NCI-H2171 (cell line): ENCODE measurements at places on chromosomes 2 and 18.

DNA sequence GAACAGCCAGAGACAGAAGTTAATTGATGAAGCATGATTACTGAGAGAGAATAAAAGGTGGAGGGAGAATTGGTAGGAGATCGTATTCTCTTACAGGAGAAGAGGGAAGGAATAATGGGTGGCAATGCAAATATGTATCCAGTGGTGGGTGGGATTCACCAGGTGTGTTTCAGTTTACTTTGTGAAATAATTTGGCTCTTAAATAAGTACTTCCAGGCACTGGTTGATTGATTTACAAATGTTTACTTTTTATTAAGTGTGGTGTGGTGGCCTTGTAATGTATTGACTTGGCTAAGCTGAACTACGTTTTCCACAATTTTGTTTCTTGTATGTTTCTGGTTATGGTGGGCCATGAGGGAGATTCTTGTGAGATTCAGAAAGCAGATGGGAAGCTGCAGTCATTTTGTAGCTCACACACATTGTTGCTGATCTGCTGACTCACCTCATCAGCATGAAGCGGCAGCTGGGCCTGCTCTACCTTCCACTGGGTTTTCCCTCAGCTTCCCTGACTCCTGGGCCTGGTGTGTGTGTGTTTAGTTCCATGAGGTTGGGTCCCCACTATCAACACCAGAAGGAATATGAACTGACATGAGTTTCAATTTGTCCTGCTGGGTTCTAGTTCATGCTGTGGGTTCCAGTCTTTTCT, 32.6 kb downstream of the MYL12B start:
- DNase-seq, result no peak

- no peak for DNase-seq
These were observed 336.4 kb upstream of the FSHR start for GRCh38 chr2:49490710-49491109.

DNA sequence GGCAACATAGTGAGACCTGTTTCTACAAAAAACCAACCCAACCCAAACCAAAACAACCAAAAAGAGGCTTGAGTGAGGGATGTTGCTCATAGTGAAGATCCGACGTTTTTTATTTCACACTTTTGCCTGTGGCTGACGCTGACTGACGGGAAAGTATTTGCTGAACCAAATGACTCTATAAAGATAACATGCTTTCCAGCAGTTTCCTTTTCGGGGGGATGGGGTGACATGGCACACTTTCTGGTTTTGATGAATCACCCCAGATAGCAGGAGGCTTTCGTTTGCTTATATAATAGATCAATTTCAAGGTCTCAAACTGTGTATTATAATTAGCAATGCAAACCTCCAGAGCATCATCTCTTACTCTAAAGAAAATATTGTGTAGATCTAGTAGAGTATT, 150.8 kb downstream of the AQP4 start:
- DNase-seq, result no peak

DNA sequence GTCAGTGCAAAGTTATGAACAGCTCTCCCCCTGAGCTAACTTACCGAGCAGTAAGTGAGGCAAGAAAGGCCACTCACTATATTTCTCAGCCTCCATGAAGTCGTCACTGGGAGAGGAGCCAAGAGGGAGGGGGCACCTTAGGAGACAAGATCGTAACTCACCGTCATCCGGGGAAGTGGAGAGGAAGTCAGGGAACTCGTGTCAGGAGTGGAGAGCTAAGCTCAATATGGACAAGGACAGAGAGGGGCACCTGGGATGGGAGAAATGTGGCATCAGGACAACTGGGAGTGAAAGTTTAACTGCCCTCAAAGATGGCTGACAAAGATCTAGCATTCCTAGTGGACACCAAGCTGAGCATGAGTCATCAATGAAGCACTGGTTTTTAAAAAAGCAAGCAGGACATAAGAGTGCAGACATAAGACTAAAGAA, 37.1 kb downstream of the BCL11A start:
- DNase-seq, result no peak

DNA sequence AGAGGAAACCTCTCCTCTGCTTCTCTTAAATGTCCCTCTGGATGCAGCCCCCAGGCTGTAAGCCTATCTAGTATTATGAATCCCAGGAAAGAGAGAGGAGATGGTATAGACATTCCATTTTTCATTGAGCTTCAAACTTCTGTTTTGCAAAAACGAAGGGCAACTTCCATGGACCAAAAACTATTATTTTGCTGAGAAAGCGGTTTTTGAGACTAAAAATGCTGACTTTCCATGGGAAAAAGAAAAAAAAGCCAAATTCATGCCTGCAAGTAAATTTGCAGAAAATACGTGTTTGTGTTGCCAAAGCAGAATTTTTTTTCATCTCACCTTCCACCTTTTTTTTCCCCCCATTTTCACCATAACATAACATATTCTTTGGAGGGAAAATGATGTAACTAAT, 272.5 kb upstream of the CELF4 start:
- no peak for DNase-seq

DNA sequence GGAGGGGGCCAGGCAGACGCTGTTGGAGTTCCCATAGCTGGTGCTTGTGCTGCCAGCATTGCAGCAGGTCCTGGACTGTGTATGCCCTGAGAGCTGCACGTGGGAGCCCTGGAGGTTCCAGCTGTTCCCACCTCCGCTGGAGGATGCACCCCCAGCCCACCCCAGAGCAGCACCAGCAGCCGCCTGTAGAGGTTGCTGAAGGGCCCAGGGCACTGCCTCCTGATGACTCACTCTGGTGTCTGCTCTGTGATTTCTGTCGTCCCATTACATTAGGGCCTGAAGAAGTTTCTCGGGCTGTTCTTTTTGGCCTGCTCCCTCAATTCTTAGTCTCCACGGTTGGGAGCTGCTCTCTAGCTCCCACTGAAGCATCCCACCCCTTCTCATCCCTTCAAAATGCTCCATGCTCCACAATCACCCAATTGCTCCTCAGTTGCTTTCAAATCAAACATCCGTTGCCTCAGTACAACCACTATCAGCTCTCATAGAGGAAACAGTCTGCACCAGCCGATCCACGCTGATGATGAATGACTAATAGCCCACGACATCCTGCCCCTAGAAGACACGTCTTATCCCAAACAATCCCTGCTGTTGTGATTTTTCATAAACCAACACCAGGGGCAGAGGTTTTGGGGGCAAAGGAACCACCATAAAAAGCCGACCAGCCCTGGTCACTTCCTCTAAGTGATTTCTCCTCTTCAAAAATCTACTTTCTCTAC, 65.2 kb upstream of the RNF152 start:
- no peak for DNase-seq

DNA sequence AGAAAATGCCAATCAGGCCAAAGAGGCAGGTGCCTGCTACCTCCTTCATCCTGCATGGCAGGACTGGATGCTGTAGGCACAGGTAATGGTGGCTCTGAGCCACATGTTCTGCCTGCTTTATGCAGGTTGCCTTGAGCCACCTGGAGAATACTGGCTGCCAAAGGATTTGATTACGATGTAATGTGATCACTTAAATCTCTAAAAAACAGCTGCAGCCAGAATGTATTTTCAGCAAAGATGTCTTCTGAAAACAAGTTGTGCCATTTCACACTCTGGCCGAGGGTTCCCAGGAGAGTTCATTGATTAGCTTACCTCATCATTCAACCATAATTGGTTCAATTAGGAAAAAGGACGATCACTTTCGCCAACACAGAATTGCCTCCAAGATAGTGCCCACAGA, 17.9 kb upstream of the MSGN1 start:
- DNase-seq, result peak; percentile 94

- no peak for DNase-seq
These were observed 15.4 kb downstream of the ZBTB7C start for GRCh38 chr18:48393776-48394175.

DNA sequence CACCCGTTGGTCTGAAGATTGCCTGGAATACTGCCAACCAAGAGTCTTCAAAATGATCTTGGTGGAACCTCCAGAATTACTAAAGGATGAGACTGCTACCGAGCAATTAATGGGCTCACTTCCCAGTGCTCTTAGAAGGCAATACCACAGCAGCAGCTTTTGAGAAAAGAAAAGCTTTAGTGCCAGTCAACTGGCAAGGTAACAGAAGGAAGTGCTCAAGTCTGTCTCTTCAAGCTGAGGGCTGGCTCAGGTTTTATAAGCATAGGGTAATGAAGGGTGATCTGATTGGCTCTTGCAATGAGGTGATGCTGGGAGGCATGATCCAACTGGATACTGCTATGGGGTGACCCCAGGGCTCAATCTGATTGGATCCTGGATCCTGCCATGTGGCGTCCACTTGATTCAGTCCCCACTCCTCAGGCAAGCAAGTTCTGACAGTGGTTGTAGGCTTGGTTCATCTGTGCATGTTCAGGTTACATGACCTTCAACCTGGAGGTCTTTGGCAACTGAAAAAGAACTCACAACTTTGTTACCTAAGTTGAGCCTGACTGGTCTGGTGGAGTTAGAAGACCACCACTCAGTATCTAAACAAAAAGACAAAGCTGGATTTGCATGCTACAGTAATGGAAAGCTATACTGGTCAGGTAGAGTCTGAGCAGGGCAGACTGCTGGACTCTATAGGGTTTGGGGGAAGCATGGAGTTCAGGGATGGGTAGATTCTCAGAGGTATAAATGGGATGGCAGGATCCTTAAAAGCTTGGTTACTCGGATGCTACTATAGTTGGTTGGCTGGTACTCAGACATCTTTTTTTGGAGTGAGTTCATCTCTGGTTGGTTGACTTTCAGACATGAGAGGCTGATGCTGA, 14.0 kb upstream of the RIF1 start:
- DNase-seq, result no peak

DNA sequence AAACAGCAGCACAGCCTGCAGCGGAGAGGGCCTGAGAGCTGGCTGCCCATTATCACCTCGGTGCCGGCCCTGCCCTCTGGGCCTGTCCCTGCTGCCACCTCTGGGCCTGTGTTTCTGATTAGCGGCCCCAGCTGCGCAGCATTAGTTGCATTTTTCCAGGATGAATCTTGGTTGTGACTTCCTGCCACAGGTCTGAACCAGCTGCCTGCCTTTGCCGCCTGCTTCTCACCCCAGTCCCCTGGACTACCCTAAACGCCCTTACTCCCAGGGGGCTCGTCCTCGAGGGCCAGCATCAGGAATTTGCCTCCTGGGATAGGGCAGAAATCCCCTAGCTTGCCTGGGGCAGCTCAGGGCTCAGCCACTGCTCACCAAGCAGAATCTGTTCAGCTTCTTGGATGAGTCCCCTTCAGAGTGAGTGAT, 342.8 kb downstream of the DYSF start:
- no peak for DNase-seq

DNA sequence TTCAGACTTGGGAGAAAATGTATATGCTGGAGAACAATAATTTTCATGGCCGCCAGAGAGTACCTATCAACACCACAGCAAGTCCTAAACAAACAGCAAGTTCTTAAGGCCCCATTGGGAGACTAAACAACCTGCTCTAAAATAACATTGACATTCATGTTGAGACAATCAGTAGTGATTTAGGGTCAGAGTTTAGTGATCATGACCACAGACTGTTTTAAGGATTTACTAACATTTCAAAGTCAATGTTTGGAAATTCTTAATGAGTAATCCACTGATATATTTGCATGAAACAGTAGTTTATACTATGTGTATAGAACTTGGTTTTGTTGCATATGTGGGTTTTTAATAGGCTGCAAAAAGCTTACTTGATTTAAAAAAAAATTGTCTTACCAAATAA, 34.7 kb downstream of the RASGRP3 start:
- DNase-seq, result no peak

DNA sequence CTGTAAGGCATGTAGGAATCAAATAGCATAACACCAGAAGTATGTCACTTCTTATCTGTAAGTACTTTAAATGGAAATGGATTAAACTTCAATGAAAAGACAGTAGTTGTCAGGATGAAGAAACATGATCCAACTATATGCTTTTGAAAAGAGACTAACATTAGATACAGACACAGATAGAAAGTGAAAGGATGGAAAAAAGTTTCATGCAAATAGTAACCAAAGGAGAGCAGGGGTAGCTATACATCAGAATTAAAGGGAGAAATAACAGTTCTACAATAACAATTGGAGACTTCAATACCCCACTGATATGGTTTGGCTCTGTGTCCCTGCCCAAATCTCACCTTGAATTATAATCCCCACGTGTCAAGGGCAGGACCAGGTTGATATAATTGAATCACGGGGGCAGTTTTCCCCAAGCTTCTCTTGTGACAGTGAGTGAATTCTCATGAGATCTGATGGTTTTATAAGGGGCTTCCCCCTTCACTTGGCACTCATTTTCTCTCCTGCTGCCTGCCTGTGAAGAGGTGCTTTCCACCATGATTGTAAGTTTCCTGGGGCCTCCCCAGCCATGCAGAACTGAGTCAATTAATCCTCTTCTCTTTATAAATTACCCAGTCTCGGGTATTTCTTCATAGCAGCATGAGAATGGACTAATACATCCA, 205.4 kb upstream of the CDH2 start:
- no peak for DNase-seq

GRCh38 chr2:38522754-38523349, 79.9 kb downstream of the HNRNPLL start:
- peak; percentile 87 for DNase-seq

DNA sequence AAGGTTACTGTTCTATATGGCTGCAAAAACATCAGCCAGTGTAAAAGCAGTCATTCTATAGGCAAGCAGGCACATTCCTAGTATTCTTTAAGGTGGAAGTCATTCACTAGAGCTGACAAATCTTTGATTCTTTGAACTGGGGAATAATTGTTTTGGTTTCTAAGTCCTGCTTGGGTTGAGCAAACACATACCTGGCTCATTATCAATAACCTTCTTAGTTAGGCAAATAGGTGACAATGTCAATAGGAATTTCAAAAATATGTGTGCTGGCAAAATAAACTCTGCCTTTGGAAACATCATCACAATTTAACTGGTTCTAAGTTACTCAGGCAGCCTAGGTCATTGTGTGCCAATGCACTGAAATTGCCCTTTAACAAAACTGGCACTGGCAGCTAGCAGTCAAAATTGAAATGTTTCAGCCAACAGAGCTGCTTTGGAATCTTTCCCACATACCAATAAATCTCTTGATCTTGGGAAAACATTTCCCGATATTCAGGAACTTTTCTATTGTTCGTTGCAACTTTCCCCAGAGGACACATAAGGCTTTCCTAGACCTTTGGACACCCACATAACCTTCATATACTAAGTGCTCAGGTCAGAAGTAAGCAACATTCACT, 402.0 kb upstream of the MMADHC start:
- DNase-seq, result no peak

- DNase-seq, result no peak
These were observed 22.6 kb downstream of the EIPR1 start for GRCh38 chr2:3354986-3355385.
